Bronchial epithelial cell (primary cell): ENCODE measurements at places on chromosomes 13 and 19.
A peak's percentile ranks its signal among the peaks of the same experiment; 100 is the strongest.

GRCh38 chr19:48481846-48482639 is 12.9 kb downstream of the CYTH2 start:
- no peak for DNase-seq

- DNase-seq = no peak
Measured at GRCh38 chr19:941292-942132, 15.7 kb downstream of the ARID3A start.

DNA sequence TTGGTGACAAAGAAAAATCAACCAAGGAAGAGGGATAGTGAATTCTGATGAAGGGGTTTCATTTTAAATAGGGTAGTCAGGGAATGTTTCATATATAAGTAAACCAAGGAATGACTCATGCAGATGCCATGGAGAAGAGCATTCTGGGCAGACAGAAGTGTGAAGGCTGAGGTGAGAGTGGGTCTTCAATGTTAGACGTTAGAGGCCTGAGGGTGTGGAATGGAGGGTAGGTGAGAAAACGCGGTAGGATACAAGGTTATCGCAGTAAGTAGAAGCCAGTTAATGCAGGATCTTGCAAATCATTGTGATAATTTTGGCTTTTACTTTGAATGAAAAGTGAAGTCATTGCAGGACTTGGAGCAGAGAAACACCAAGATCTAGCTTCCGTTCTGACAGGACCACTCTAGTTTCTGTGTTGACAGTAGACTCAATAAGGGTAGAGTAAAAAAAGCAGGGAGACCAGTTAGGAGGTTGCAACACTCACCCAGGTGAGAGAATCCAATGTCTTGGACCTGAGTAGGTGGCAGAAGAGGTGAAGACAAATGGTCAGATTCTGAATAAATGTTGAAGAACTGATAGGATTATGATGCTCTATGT is 225.2 kb upstream of the TMTC4 start:
- DNase-seq = no peak

DNA sequence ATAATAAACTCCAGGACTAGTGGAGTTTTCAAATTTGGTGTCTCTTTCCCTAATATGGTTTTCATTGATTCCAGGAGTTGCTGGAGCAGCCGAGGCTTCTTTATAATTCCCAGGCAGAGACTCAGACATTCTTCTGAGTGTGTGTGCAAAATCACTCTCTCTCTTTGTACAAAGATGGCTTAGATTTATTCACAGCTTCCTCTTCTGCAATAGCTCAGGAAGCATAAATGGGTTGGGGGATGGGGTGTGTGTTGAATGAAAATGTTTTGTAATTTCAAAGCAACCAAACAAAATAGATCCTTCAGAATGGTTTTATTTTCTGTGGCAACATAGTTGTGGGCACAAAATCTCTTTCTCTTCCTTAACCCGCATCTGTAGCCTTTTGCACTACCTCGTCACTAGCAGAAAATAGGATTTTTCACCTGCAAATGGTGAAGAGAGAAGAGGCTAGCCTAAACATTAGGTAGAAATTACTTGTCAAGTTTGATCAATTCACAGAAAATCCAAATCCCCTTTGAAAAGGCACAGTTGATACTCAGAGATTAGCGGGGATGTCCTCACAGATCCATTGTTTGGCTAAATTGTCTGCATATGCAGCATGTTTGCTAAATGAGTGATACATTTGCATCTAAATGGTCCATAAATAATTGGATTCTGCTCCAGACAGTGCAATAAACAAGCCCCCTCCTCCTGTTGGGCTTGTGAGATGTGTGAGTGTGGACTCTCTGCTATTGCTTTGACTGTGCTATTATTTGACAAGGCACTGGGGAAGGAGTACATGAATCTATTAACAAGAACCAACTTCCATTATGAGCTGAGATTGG is 66.7 kb downstream of the CBY2 start:
- no peak for DNase-seq

- no peak for DNase-seq
Measured at GRCh38 chr13:74306496-74306895, 172.3 kb upstream of the KLF12 start.

- no peak for DNase-seq
Measured at GRCh38 chr13:19586904-19587634, 25.7 kb upstream of the TPTE2 start.

DNA sequence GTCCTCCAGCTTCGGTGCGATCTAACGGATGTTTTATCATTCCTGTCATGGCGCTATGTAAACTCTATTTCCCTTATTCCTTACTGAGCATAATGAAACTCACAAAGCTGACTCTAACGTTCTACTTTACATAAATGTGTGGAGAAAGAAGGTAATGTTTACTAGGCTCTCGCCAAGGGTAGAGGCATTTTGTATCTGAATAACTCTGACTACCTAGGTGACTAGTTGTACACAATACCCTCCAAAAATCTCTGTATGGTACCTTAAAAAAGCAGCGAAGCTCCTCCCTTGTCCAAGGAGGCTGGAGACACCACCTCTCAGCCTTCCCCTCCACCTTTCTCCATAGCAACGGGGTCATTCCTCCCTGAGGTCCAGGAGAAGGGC is 316 bp upstream of the ZNF530 start:
- DNase-seq = no peak

GRCh38 chr13:36710396-36710795 is 36.6 kb downstream of the SERTM1 start:
- DNase-seq = no peak

- DNase-seq = no peak
Measured at GRCh38 chr13:45278096-45278645, 62.8 kb downstream of the TPT1 start.

- DNase-seq = peak; percentile 81
Measured at GRCh38 chr13:101875717-101876393, 423.4 kb downstream of the ITGBL1 start.

DNA sequence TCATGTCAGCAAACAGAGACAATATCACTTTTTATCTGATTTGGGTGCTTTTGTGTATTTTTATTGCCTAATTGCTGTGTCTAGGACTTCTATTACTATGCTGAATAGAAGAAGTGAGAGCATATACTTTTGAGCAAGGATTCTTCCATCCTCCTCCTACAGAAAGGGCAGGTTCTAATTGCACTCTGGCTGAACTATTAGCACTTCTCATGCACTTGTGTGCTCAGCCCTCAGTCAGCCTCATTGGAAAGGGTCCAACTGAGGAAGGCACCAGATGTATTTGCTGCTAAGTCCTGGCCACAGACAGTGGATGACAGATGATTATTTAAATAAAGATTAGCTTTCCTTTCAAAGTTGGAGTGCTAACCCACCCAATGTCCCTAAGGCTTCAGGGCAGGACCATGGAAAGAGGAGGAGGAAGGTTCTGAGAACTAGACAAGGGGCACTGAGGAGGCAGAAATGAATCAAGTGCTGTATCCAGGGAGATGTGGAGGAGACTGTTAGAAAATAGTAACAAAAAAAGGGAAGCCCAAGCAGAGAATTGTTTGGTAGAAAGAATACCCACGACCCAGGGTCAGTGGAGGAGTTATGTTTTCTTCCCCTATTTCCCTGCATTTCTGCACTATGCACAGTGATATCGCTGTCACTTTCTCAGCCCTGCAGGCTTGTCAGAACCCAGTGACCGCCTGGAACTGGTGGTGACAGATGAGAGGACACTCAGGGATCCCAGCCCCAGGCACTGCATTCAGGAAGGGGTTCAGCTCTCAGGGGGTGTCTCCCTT is 8.0 kb downstream of the LILRB4 start:
- no peak for DNase-seq

DNA sequence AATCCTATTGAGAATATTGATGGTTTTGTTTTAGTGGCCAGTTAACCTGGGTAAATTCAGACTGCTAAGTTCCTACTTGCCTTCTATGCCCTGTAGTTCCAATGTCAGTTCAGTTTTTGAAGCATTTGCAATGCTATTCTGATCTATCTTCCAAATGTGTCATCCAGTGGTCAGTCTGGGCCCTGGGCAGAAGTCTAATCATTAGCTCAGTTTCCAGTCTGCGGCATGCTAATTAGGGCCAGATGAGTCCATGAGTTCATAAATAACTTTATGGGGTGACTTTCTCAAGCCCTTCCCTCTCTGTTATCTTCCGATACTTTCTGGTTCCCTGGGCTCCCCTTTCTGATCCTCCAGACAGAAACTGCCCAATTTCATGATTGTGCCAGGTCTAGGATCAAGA is 32.7 kb downstream of the FAM187B start:
- no peak for DNase-seq

- DNase-seq = peak; percentile 46
Measured at GRCh38 chr19:35495107-35496064, 5.1 kb upstream of the KRTDAP start.

DNA sequence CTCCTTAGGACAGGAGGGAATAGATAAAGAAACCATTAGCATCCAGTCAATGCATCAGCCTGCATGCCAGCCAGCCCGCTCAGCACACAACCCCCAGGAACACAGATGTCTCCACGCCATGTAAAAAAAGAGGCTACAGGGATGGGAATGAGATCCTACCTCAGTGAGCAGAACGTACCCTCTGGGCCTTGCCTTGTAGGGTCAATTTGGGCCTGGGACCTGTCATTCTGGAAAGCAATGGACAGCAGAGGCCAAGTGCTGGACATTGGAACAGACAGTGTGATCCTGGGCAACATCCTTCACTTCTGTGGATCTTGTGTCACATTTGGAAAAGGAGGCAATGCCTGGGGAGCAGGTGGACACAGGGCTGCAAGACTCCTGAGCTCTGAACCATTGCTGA is 26.0 kb downstream of the VSTM2B start:
- no peak for DNase-seq

GRCh38 chr19:39131255-39131755 is 5.7 kb downstream of the PAK4 start:
- no peak for DNase-seq

DNA sequence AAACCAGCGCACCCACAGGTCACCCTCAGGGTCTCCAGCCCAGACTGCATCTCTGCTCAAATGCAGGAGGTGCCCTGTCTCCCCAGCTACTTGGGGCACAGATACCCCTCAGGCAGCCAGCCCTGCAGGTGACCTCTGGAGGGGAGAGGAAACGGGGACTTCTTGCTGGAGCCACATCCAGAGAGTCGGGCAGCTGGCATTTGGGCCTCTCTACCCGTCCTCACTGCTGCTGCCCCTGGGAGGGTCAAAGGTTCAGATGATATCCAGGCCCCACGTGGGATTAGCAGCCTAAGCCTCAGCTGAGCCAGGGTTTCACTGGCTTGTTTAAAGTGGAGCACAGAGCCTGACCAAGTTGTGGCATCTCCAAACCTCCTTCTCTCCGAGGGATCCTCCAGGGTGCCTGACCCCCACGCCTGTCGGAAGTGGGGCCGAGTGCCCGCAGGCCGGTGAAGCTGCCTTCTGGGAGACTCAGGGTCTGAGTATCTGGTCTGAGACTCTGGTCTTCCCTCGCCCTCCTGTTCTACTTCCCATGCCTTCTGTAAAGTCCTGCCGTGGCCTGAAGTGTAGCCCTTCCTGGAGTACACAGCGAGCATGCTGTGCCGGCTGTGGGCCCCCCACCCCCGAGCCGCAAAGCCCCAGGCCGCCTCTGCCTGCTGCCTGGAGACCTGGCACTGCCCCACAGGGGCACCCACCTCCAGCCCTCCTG is 2.1 kb downstream of the RASA3 start:
- DNase-seq = no peak

- DNase-seq = no peak
Measured at GRCh38 chr19:30036154-30037129, 94.4 kb downstream of the URI1 start.

GRCh38 chr13:110426735-110427134 is 119.7 kb downstream of the COL4A2 start:
- DNase-seq = no peak

- DNase-seq = peak; percentile 36
Measured at GRCh38 chr19:19145684-19146608, 7.7 kb upstream of the TMEM161A start.

DNA sequence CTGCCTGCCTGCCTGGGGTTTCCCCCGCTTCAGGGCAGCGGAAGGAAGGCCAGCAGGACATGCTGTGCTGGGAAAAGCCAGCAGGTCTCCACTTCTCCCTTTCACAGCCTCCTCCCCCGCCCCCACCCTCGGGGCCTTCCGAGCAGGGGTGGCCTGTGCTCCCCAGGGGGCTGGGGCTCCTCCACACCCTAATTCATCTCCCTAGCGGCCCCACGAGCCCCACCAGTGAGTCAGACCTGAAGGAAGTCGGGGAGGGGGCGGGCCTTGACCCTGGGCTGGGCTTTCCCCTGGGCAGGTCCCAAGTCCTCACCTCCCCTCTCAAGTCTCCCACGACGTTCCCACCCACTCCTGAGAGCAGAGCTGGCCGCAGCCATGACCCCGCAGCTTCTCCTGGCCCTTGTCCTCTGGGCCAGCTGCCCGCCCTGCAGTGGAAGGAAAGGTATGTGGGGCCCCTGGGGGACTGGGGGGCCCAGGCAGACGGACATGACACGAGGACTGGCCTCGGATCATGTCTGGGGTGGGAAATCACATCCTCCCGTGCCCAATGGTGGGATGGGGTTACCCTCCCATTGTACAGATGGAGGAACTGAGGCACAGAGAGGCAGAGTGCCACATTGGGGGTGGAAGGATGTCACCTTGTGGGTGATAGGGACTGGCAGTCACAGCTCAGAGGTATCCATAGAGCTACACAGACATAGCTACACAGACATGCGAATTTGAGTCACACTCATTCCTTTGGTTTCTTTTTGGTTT is at the start of gene EBI3:
Gene EBI3, plus strand, starts transcription at position 345 of the 753 bp plus-strand sequence. Its CDS starts 28 bp downstream, at position 373.
- no peak for DNase-seq

- DNase-seq = no peak
Measured at GRCh38 chr19:2970201-2970835, 7.0 kb upstream of the TLE6 start.

- peak; percentile 1 for DNase-seq
Measured at GRCh38 chr13:58721273-58721672, 1089.7 kb downstream of the PCDH17 start.

DNA sequence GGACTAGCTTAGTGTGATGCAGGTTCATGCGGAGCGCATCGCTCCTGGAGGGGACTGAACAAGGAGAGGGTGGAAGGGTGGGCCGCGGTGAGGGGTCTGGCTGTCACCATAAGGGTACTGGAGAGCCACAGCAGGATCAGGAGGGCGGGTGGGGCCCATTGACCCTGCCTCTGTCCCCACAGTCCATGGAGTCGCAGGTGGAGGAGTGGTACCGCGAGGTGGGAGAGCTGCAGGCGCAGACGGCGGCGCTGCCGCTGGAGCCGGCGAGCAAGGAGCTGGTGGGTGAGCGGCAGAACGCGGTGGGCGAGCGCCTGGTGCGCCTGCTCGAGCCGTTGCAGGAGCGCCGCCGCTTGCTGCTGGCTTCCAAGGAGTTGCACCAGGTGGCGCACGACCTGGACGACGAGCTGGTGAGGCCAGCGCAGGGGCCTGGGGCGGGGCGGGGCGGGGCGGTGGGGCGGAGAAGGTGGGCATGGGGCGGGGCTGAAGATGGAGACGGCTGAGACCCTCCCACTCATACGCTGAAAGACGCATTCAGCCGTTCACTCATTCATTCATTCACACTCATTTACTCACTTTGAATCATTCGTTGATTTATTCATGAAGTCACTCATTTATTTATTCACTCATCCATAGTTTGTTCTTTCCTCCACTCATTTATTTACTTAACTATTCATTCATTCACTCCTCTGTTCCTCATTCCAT is 27.5 kb upstream of the SHKBP1 start:
- DNase-seq = peak; percentile 31
